GOT3 (cell line): ENCODE measurements at places on chromosomes 2 and 18.

DNA sequence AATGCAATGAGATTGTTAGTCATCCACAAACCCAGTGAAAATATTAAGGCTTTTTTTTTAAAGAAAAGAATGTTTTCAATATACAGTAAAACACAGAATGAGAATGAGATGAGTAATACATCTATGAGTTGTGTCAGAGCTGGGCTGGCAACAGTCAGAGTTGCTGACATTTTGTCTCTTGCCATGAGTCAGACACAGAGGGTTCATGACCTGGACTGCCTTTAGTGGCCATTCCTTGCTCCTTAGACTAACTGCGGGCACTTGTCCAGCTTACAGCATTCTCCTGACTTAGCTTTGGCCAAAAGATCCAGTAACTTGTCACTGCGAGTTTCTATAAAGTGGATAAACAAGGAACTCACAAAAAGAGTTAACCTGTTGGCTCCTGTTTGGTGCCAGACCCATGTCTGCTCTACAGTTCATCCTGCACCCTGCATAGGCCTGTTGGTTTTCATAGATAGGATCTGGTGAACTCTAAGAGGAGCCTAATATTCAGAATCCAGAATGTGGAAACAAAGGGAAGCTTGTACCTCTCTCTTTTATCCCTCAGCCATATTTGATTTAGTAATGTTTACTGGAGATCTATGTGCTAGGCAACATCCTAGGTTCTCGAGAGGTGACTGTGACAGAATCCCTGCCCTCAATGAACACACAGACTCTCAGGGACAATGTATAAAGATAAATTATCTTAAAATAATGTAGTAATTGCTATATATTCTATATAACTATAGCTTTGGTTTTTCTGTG lies 391.5 kb upstream of the VWC2L start:
- DNase-seq = peak; percentile 27

DNA sequence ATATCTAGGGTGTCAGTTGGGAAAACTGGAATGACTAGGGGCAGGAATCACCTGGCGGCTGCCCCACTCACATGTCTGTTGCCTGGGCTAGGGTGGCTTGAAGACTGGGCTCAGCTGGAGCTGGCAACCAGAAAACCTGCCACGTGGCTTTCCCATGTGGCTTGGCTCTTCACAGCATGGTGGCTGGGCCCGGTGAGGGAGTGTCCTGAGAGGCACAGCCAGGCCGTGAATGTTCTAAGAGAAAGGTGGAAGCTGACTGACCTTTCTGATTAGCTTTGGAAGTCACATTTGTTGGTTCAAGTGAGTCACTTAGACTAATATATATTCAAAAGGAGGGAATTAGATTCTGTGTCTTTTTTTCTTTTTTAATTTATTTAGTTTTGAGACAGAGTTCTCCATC lies 22.7 kb downstream of the SP5 start:
- DNase-seq = no peak

GRCh38 chr2:3291750-3292149 lies 85.9 kb downstream of the EIPR1 start:
- no peak for DNase-seq

DNA sequence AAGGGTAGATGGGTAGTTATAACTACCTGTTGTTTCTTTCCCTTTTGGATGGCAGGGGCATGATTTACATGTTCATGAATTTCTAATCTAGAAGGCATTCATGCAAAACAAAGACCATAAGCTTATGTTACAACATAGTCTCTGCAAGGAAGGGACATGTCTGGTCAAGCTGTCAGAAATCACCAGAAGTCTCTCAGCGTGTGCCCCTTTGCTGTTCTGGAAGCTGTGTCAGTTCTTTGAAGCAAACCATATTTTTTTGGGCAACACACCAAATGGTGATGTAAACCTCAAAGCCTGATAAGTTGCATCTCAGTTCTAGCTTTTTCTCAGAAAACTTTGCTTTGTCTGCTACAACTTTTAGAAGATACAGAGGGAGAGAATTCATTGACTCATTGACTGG lies 173.5 kb upstream of the CTAGE1 start:
- DNase-seq = no peak

- no peak for DNase-seq
Measured at GRCh38 chr18:59898609-59899297, 1.0 kb upstream of the PMAIP1 start.

DNA sequence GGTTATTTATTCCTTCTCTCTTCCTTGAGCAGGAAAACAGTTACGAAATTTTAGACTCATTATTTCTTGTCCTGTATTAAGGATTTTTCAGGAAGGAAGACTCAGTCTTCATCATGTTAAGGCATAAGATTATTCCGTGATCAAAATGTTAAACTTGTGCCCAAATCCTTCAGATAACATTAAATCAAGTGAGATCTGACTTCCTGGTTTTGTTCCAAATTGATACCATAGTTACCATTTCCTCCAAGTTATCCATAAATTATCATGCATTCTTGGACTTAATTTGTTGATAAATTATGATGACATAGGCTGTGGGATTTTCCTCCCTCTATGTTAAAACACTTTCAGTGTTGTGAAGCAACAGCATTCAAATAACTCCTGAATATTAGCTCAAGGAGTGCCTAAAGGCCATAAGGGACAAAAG lies 31.9 kb downstream of the EFEMP1 start:
- no peak for DNase-seq

DNA sequence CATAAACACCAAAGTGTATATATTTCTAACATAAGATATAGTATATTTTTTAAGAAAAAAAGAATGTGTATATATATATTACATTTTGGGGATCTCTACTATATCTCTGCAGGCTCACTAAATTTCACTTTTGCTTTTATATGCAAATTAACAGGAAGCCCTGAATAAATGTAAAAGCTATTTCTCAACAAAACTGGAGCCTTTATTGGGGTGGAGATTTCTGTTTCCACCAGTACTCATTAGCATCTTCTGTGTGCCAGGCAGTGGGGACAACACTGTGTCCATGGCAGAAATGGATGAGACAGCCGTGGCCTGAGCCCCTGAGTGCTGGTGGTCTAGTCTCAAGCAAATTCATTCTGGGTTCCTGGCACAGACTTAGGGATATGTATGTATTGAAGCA lies 41.3 kb downstream of the C18orf63 start:
- DNase-seq = no peak

DNA sequence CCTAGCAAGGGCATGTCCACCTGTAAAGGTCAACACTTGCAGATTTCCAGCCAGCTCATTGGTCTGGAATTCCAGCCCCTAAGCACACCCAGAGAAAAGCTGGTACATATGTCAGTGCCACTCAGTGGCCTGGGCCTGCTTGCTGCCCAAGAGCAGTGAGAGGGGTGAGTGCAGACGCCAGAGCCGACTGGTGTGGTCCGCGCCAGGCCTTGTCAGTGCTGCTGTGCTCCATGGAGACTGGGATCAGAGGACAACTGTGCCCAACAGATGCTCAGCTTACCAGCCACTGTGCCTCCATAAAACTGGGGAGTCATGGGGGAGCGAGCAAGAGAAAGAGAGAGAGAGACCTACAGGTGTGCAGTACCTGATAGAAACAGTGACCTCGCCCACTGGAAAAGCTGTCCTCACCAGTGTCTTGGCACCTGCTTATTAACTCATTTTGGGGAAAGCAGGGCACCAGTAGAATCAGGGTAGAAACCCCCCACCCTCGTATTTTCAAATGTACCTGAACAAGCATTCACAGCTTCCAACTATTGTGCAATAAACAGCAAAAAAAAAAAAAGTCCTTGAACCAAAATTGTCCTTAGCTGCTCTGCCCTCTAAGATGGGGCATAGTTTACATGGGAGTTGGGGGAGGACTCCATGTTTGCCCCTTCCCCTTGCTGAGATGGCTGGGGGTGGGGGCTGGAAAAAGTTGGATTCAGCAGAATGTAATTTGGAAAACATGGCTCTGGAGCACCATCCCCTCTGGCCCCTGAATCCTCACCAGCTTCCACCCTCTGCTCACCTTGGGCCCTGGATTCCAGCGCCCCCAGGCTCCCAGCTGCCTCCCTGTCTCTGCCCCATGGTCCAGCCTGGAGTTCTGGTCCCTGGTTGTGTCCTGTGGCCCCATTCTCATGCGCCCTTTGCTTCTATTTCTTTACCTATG lies 1.4 kb upstream of the SP140L start:
- DNase-seq = no peak

DNA sequence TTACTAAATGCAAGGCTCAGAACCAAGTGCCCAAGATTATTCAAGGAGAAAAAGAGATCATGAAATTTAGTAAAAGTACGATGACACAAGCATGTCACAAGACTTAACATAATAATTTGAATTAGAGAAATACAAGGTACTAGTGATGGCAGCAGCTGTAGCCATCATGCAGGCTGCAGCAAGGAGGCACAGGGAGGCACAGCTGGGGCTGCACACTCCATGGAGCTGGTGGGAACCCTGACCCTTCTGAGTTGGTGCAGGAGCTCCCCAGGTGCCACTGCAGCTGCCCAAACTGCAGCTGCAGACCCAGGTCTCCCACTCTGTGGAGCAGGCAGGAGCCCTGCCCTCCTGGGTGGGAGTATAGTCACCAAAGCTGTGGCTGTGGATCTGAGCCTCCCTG lies 46.0 kb downstream of the COL3A1 start:
- DNase-seq = no peak

DNA sequence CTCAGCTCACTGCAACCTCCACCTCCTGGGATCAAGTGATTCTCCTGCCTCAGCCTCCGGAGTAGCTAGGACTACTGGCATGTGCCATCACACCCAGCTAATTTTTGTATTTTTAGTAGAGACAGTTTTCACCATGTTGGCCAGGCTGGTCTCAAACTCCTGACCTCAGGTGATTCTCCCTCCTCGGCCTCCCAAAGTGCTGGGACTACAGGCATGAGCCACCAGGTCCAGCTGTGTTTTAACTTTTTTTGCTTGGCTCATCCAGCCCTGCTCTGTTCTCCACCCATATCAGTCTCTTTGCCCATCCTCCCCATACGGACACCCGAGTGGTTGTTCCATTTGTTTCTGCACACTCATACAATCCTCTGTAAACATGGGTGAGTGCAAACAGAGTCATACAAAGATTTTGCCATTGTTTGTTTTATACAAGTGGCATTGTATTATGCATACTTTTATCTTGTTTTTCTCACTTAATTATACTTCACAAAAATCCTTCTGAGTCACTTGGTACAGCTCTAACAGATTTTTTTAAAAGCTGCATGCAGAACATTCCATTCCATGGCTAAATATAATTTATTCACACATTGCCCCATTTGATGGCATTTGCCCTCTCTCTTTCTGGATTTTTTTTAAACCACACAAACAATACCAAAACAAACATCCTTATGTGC lies 5.3 kb downstream of the APOB start:
- DNase-seq = no peak

GRCh38 chr2:229179628-229180027 lies 91.5 kb downstream of the PID1 start:
- DNase-seq = no peak

- DNase-seq = no peak
Measured at GRCh38 chr18:44636241-44636640, 44.4 kb upstream of the SETBP1 start.

DNA sequence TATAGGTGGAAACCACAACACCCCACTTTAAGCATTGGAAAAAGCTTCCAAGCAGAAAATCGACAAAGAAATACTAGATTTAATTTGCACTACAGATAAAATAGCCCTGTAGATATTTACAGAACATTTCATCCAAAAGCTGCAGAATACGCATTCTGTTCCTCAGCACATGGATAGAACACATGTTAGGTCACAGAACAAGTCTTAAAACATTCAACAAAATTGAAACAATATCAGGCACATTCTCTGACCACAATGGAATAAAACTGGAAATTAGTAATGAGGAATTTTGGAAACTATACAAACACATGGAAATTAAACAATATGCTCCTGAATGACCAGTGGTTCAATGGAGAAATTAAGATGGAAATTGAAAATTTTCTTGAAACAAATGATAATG lies 27.8 kb upstream of the XDH start:
- DNase-seq = no peak

DNA sequence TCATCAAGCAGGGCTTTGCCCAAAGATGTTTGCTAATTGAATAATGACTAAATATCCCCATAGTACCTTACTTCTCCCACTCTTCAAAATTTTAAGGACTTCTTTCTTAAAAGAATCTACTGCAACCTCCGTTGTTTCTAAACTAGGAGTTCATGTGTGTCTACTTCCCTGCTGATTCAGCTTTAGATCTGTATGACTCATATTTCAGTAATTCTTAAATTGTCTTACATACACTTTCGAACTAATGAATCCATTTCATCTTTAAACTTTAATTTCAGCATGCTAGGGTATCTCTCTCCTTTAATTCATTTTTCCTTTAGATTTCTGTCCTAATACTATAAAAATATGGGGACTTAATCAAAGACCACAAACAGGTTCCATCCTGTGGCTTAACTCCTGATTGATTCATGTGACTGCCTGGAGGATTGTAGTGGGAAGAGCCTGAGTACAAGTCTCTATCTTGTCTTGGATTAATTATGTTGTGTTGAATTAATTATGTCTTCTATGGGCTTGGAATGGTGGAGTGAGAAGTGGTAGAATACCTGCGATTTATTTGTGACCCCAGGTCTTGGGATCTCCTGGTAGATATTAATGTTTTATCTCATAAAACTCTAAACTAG lies 24.9 kb upstream of the COL5A2 start:
- DNase-seq = no peak

GRCh38 chr2:126863336-126864015 lies 35.2 kb upstream of the TEX51 start:
- no peak for DNase-seq

- DNase-seq = no peak
Measured at GRCh38 chr18:79973517-79973916, 9.1 kb downstream of the HSBP1L1 start.

DNA sequence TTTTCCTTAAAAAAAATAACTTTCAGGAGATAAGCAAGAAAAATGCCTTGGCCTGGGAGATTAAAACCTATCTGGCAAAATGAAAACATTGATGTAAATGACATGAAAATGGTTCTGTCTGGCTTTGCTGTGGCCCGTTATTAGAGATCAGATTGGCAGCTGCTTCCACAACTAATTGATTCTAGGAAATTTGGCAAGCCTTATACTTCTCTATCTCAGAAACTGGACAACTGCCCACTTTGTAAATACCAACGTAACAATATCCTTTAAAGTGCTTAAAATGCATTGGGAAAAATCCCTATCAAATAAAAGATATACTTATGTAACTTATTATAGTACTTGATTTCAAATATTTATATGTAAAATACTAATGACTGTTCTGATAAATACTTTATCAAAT lies 14.2 kb upstream of the SKA1 start:
- no peak for DNase-seq

GRCh38 chr2:215699700-215700538 lies 264.1 kb upstream of the FN1 start:
- no peak for DNase-seq

DNA sequence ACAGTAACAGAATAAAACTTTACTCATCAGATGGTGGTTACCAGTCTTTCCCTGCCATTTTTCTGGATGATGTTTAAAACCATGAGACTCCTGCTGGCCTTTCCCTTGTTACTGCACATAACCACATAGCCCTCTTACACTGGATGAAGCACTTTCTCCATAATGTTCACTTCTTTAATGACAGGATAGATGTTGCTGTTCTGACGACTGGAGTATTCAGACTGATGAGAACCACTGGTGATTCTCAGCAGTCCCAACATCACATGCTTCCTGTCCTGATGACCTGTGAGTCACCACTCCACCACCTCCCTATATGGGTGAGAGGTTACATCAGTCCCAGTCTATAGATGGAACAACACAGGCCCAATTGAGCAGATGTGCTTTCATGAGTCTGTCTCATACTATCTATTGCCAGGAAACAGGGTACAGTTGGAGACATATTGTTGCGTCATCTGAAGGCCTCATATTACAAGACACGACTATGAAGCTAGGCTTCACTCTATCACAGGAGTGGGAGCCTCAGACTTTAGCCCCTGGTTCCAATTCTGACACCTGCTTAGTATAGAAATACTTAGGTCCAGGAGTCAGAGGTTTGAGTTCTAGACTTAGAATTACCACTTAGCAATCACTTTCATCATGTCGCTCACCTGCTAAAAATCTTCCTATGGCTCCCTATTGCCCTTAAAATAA lies 145.7 kb upstream of the KLF7 start:
- DNase-seq = peak; percentile 12
